ENCODE measurements at places on chromosomes 2 and 18.

DNA sequence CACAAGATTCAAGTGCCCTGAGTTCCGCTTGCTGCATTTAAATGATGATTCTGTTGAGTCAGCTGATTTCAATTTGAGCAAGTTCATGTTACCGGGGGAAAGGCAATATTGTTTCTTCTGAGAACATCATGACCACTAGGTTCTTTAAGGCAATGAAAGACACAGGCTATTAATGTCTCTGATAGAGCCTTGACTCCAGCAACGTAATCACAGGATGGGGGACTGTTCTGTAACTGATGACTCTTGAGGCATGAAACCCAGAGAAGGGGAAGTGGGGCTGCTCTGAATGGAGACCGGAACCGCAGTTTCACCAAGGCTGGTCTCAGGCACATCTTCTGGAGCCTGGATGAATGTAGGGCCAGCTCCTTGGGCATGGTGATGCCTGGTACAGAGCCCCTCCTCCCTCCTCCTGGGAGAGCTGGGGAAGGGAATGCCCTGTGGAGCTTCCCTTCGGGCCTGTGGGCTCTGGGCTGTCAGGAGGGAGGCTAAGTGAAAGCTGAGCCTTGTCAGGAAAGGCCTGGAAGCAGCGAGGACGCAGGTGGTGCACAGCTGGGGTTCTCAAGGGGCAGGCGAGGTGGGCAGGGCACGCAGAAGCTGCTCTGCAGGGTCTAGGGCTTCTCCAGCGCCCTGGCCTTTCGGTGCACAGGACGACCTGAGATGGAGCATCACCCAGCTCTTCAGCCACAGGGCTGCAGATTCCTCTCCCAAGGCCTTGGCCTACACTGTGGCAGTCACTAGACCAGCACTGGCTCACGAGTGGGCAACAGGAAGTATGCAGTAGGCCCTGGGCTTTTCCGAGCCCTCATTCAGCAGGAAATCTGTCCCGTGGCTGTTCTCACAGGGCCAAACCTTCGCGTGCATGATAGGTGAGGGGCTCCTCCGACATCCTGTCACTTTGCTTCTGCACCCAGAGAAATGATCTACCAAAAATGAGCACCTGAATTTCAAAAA is 36.6 kb upstream of the PRLH start:
- no peak for DNase-seq

DNA sequence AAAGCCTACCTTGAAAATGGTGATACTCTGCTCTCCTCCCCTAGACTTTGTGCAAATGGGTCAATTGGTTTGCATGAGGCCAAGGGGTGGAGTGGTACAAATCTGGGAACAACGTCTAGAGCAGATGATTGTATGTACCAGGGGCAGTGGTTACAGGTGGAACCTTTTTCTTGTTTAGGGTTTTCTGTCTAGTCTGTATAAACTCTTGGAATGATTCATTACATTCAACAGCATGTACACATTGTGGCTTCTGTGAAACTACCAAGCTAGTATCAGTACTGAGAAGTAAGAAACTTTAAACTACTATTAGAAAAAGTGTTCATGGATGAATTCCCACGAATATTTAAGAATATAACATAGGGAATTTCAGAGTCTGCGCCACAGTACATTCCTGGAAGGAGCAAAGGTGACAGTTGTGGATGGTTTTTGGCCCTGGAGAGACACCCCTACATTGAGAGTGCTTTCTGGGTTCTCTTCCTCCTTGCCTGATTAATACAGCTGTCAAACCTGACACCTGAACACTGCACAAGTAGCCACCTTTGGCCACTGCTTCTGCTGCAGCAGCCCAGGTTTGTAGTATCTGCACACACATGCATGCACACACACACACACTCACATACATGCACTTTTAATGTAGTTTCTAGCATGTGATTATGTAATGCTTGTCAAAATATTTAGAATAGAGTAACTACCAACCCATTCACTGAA is 30.0 kb downstream of the CFAP221 start:
- DNase-seq, result no peak

- no peak for DNase-seq
Observed at GRCh38 chr18:55549474-55550104, 38.4 kb downstream of the TCF4 start.

- DNase-seq, result no peak
Observed at GRCh38 chr2:481388-481787, 193.5 kb upstream of the ALKAL2 start.

DNA sequence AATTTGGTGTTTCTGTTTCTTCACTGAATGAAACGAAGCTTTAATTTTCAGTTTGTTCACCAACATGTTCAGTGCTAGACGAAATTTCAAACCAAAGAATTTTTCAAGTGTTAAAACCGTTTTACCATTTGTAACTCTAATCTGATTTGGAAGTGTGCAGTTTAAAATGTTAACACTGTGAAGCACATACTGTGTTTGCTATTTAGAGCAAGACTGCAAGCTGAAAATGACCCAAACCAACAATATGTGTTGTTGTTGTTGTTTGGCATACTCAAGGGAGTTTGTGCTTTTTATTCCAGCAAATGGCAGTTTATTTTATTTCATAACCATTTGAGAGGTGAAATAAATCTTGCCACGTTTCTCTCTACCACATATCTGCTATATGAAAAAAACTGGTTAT is 128.4 kb upstream of the CDH7 start:
- no peak for DNase-seq

DNA sequence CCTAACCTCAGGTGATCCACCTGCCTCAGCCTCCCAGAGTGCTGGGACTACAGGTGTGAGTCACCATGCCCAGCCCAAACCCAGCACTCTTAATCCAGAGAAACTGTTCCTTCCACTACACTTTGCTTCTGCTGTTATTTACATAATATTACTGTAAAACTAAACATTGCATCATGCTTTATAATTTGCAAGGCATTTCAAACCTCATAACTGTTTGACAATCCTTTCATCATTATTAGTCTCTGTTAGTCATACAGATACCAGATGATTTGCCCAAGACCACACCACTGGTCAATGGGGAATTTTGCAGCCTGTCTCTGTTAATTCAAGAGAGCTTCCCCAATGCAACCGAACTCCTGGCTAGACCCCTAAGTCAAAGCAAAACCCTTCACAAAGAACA is 338.3 kb downstream of the ALK start:
- DNase-seq, result peak; percentile 28

GRCh38 chr2:36769106-36769505 is 72.6 kb downstream of the VIT start:
- DNase-seq, result no peak

GRCh38 chr2:226652369-226652768 is 147.3 kb downstream of the IRS1 start:
- DNase-seq, result peak; percentile 90

GRCh38 chr2:85611705-85612587 is at the start of gene C2orf68:
C2orf68 (minus strand) TSS chr2:85612066; CDS start chr2:85611984, 82 bp downstream.
- peak; percentile 89 for DNase-seq

DNA sequence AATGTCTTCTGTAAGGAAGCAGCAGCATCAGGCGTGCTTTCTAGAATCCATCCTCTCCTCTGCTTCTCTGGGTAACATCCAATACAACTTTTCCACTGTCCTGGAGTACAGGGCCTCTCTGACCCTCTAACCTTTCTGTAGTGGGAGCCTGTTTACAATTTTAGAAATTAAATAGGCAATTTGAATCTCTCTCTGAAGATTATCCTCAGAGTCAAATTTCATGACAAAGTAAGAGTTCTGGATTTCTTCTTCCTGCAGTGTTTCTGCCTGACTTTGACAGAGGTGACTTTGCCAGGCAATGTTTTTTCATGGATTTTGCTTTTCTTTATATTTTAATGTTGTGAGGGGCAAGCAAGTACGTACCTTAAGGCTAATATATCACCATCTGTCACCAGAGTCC is 558.4 kb downstream of the PARD3B start:
- DNase-seq, result no peak

GRCh38 chr18:21262244-21262643 is 20.2 kb downstream of the GREB1L start:
- no peak for DNase-seq

- DNase-seq, result no peak
Observed at GRCh38 chr2:98374958-98375570, 28.8 kb downstream of the CNGA3 start.

GRCh38 chr2:77831471-77831870 is 309.3 kb upstream of the LRRTM4 start:
- no peak for DNase-seq

DNA sequence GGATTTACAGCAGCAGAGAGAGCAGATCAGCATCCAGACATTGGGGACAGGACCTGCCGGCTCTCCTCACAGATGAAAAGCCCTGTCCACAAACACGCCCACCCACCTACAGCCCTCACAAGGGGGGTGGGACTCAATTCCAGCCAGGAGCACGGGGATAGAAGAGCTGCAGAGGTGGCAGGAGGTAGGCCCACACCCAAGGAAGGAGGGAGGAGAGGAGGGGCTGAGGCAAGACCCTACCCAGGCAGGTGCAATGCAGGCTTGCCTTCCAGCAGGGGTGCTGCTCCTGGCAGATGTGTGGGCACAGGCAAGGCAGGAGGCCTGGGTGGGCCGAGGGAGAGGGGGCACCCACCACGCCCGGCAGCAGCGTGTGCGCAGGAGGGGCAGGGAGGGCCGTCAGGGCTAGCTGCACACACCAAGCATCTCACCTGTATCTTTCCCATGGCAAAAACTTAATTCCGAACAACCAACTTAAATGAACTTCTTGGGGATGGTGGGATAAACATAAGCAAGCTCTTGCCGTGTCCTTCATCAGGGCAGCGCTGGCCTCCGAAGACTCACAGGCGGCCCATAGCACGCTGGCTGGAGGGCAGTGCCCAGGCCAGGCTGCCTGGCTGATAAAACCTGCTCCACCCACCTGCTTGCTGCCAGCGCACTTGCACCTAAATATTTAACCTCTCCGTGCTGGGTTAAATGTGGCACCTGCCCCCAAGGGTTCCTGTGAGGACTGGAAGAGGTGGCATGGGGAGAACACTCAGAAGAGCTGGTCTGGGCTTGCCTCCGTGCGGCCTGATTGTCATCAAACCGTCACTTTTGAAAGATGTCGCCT is 219.5 kb downstream of the HDAC4 start:
- DNase-seq, result no peak

GRCh38 chr2:151193576-151193975 is 68.1 kb downstream of the RBM43 start:
- no peak for DNase-seq

- no peak for DNase-seq
Observed at GRCh38 chr18:52046842-52047241, 293.2 kb upstream of the DCC start.

GRCh38 chr18:22439447-22439846 is 21.7 kb upstream of the CTAGE1 start:
- peak; percentile 72 for DNase-seq

DNA sequence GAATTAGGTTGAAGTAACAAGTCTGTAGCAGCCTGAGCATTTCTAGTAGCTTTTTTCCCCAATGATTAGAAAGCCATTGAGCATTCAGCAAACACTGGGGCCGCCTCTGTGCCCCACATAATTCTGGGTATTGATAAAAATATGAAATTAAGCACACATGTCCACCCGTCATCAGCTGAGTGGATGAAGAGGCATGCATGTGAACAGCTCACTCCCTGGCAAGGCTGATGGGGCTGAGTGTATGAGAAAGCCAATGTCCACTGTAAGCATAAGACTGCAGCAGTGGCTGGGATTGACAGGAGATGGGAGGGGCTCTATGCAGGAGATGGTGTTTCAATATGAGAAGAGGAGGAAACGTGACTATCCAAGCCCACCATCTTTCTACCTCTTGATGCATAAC is 124.4 kb upstream of the KLHL29 start:
- DNase-seq, result no peak

- DNase-seq, result no peak
Observed at GRCh38 chr2:118442046-118442445, 353.8 kb downstream of the INSIG2 start.

All from fibroblast of skin of scalp (primary cell).